ENCODE measurements at places on chromosomes 6 and 20. TPM values are rescaled to one million over a fixed set of nuclear protein-coding genes. Genes with fewer than 3 reads are reported as not detected.

ADGRF1 gene
- not detected for total RNA-seq

HSPA12B gene
- total RNA-seq, result 28.0 TPM

CLPSL1 gene
- not detected for total RNA-seq

C6orf118 gene
- not detected for total RNA-seq

MUCL3 gene
- total RNA-seq, result not detected

TNF gene
- total RNA-seq, result 1.2 TPM

NRSN1 gene
- not detected for total RNA-seq

NTSR1 gene
- not detected for total RNA-seq

THBD gene
- 49.6 TPM for total RNA-seq

MARCKS gene
- 63.6 TPM for total RNA-seq

HMGCLL1 gene
- 0.29 TPM for total RNA-seq

LY6G6F gene
- total RNA-seq, result not detected

PTCHD4 gene
- 1.4 TPM for total RNA-seq

NKX2-2 gene
- not detected for total RNA-seq

NFATC2 gene
- 9.3 TPM for total RNA-seq

CCN6 gene
- not detected for total RNA-seq

FAM83C gene
- total RNA-seq, result not detected

TRIM15 gene
- not detected for total RNA-seq

SERPINB6 gene
- total RNA-seq, result 127 TPM

ARMH2 gene
- total RNA-seq, result not detected

SLPI gene
- 16.5 TPM for total RNA-seq

MOCS1 gene
- 70.0 TPM for total RNA-seq

HLA-DQA2 gene
- total RNA-seq, result 1.5 TPM

IPCEF1 gene
- total RNA-seq, result 1.5 TPM

SMLR1 gene
- total RNA-seq, result not detected

CLIC5 gene
- 8.2 TPM for total RNA-seq

IRAK1BP1 gene
- 2.5 TPM for total RNA-seq
